Activated CD8-positive, alpha-beta T cell treated with anti-CD3 and anti-CD28 coated beads, Interleukin-2, amount 10 ng/mL, durations not matched to agents 7 days and 5 days (primary cell): ENCODE measurements at places on chromosomes 11 and 22.

DNA sequence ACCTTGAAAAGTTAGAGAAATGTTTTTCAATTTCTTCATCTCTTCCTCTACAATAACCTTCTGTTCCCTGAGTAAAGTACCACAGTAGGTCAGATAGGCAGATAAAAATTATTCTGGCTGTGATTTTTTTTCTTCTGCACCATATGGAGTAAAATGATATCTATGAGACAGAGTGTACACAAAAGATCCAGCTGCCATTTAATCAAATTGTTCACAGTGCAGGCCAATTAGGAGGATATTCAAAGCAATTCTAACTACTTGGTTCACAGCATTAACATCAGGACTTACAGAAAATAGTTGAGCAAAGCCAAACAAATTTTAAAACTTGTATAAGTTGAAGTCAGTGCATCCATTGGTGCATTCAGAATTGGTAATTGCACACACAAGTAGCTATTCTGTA, 147.9 kb upstream of the LUZP2 start:
- DNase-seq, result no peak

GRCh38 chr11:113203141-113203753, 111.1 kb upstream of the TTC12 start:
- no peak for DNase-seq

DNA sequence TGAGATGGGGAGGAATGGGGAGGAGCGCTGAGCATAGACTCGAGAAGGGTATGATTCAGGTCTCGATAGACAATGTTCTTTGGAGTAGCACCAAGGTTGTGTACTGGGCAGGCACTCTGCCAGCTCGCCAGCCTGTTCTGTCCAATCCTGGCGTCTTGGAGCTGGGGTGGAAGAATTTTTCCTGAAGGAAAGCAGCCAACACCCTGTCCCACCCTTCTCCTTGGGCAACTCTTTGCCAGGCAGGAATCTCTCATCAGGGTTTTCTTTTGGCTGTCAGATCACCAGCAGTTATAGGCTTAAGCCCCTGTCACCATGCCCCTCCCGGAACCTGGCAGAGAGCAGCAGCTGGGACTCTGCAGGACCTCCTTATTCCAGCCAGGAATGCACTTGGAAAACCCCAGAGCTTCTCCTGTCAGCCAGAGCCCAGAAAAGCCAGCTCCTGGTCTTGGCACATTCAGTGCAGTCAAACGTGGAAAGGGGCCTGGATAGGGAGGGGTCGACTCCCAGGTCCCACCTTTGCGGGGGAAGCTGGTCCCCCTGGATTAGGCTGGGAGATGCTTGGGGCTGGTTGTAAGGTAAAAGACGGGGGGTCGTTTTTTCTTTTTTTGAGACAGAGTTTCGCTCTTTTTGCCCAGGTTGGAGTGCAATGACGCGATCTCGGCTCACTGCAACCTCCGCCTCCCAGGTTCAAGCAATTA, 14.4 kb upstream of the SPTBN2 start:
- DNase-seq, result no peak

- DNase-seq, result peak; percentile 28
These were observed 72.0 kb downstream of the ZBTB16 start for GRCh38 chr11:114131461-114131864.

- DNase-seq, result no peak
These were observed 9.8 kb downstream of the CD82 start for GRCh38 chr11:44575288-44575672.

- DNase-seq, result peak; percentile 44
These were observed 76.7 kb upstream of the WNT7B start for GRCh38 chr22:46053563-46054090.

- no peak for DNase-seq
These were observed 331.4 kb downstream of the LARGE1 start for GRCh38 chr22:33588860-33589259.

DNA sequence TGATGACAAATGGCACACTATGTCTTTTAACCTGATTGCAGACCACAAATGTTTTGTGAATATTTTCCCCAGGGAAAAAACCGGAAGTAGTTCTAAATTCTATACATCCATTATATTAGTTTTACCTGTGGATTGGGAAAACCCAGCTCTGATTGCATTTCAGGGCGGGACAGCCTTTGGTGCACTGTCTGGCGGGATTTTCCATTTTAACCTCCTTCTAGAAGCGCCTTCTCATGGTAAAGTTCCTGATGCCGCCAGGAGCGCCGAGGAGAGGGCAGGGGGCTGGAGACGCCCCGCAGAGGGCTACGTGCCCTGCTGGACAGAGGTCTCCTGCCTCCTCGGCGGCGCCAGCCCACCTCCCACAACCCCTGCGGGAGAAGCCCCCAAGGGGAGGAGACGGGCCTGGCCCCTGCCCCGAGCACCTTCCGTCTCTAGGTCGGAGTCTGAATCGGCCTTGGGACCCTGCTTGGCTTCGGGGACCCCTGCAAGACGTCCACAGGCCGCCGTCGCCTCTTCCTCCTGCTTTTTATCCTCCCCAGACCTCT, 1.2 kb upstream of the P2RX6 start:
- DNase-seq, result no peak

GRCh38 chr11:87030458-87031054, 7.2 kb upstream of the TMEM135 start:
- no peak for DNase-seq

GRCh38 chr22:28884747-28885350, 1.5 kb downstream of the ZNRF3 start:
- DNase-seq, result no peak

GRCh38 chr11:126512251-126512650, 156.8 kb downstream of the ST3GAL4 start:
- DNase-seq, result no peak

- no peak for DNase-seq
These were observed 26.6 kb downstream of the P2RY2 start for GRCh38 chr11:73244589-73245240.

- no peak for DNase-seq
These were observed 107.2 kb downstream of the RCN1 start for GRCh38 chr11:32198053-32198452.
